ENCODE measurements at places on chromosomes 6 and 20.

- no peak for DNase-seq
Observed at GRCh38 chr20:45341939-45342854, 6.0 kb downstream of the SDC4 start.

DNA sequence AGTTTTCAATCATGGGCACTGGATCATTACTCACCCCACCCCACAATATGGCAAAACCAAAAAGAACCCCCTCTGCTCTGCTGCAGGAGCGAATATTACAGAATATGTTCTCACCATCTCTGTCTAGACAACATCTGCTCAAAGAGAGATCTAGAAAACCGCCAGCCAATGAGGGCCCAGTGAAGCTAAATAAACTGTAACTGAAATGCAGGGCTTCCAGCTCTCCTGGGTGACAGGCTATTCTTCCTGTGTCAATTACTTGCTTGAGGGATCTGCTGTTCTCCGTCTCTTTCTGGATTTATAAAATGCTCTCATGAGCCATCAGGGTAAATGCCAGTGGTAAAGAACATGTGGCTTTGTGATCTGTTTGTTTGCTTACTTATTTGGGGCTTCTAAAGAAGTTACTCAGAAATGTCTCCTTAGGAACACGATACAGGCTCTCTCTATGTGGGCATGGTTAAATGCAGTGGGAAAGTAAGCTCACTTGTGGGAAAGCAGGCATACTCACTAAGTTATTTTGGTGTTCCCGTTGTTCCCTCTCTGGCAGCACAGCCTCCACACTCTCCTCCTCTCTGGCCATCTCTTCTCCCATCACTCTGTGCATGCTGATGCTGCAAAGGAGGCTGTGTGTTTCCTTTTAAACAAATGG, 44.8 kb downstream of the TTI1 start:
- DNase-seq, result no peak

GRCh38 chr20:21105429-21106170, 558 bp downstream of the LINC00237 start:
- no peak for DNase-seq

DNA sequence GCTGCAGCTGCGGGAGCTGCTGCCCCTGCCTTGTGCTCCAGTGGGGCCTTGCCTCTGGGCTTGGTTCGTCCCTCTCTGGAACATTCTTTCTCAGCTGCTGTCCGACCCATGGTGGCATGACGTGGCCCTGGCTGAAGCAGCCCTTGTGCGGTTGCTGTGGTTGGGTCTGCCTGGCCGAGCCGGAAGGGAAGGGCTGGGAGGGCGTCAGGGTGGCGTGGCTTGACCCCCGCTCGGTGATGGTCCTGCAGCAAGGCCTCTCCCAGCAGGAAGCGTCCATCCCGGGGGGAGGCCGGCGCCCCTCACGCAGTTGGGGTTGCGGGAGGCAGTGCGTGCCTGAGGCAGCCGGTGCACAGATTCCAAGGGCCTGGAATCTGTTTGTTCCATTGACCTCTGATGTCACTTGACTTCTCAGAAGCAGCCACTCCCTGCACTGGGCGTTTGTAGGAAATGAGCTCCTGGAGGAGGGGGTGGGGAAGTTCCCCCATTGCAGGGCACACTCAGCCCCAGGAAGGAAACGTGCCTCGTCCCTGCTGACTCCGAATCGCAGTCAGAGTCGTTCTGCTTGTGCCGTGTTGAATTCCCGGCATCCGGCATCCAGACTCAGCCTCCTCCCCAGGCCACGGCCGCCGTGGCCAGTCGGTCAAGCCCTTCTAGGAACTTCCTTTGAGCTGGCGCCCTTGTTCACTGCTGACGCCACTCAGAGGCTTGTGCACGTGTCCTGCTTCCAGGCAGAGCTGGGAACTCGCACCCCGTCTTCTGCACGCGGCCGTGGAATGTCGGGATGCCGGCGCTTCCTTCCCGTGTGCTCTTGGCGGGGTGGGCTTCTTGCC, 9.7 kb upstream of the TNFRSF6B start:
- peak; percentile 20 for DNase-seq

DNA sequence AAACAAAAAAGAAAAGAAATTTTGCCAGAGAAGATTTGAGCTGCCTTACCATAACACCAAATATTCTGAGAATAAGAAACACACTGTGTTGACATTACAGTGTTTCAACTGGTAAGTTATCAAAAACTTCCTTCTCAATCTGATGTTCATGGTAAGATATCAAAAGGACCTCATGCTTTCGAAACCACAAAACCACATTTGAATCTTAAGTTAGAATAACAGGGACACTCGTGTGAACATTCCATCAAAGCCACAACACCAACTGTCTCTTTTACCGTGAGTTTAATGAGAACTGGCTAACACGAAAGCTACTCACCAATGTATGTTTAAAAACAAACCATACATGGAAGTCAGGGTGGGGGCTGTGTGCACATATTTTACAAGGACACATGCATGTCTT, 73.0 kb upstream of the OPRM1 start:
- no peak for DNase-seq

DNA sequence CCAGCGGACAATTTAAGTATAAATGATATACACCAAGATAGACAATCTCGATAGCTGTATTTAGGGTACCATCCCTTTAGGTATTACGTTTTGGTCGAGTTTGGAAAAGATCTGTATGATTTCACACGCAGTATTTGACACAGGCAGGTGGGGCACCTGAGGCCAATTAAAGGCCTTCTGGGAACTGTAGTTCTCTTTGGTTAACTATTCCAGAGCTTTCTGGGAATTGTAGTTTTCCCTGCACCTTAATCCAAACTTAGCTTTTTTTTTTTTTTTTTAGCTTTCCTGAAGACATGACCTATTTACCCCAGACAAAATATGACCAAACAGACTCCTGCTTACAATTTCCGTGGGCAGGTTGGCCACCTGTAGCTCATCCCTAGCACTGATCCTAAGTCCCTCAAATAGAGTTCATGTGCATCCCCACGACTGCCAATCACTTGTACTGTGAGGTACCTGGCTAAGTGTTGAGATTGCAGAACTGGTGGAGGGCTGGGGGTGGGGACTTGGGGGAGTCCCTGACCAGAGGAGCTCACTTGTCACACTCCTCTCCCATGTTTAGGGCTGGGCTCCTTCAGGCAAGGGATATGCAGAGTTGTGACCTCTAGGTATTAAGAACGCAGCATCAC, 999 bp upstream of the EHMT2 start:
- no peak for DNase-seq

DNA sequence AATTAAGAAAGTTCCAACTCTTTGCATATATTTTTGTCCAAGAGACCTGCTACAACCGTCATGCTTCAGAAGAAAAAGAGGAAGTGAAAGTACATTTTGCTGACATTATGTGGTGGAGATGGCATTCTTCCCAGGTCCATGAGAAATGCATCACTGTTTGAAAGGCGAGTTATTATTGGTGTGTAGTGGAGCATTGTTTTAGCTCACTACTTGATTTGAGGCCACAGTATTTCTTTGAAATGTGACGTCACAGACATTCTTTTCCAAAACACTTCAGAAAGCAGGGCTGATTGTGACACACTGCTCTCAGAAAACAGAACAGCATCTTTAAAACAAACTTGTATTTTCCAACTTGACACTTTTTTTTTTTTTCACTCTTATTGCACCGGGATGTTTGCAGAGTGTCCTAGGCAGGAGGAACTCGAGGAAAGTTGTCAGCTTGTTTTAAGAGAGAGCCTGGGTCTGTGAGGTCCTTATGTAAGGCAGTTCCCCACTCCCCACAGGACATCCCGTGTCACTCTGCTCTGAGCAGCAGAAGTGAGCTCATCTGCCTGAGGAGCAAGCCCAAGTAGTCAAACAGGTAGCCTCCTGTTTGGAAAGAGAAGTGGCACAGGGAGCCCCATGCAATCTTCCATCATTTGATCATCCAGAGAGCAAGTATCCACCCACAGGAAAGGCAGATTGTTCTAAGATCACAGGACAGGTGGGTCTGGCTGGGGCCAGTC, 1.1 kb downstream of the SPTLC3 start:
- no peak for DNase-seq

- no peak for DNase-seq
Observed at GRCh38 chr6:13605634-13606033, 9.5 kb upstream of the NOL7 start.

- no peak for DNase-seq
Observed at GRCh38 chr6:257774-258173, 34.5 kb upstream of the DUSP22 start.

- DNase-seq, result no peak
Observed at GRCh38 chr20:49323622-49324238, 45.9 kb upstream of the ZNFX1 start.

DNA sequence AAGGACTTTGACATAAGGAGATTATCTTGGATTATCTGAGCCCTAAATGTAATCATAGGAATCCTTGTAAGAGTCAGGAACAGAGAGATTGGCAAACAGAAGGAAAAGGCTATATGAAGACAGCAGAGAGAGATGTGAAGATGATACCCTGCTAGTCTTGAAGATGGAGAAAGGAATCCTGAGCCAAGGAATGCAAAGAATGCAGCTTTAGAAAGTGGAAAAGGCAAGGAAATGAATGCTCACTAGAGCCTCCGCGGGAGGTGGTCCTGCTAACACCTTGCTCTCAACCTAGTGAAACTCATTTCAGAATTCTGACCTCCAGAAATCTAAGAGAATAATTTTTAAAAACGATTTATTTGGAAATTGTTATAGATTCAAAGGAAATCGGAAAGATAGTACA, 117.1 kb downstream of the TBXT start:
- no peak for DNase-seq

GRCh38 chr6:138240476-138241245, 22.4 kb upstream of the PBOV1 start:
- no peak for DNase-seq

DNA sequence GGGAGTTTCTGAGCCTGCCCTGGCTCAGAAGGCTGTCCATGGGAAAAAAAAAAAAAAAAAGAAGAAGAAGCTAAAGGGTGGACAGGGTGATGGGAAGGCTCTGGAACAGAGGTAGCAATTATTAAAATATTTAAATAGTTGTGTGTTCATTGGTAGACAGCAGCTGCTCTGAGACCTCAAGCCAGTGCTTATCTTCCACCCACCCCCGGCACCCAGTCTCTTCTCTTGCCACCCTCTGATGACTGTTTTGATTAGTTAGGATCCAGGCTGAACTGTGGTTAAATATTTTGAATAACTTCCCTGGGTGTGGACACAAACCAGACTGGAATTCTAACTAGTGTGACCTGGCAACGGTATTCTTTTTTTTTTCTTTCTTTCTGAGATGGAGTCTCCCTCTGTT, 16.9 kb upstream of the SRSF3 start:
- DNase-seq, result no peak

GRCh38 chr6:21666201-21666691, 72.7 kb downstream of the SOX4 start:
- DNase-seq, result no peak

GRCh38 chr20:21338291-21338690, 35.2 kb downstream of the XRN2 start:
- DNase-seq, result no peak

DNA sequence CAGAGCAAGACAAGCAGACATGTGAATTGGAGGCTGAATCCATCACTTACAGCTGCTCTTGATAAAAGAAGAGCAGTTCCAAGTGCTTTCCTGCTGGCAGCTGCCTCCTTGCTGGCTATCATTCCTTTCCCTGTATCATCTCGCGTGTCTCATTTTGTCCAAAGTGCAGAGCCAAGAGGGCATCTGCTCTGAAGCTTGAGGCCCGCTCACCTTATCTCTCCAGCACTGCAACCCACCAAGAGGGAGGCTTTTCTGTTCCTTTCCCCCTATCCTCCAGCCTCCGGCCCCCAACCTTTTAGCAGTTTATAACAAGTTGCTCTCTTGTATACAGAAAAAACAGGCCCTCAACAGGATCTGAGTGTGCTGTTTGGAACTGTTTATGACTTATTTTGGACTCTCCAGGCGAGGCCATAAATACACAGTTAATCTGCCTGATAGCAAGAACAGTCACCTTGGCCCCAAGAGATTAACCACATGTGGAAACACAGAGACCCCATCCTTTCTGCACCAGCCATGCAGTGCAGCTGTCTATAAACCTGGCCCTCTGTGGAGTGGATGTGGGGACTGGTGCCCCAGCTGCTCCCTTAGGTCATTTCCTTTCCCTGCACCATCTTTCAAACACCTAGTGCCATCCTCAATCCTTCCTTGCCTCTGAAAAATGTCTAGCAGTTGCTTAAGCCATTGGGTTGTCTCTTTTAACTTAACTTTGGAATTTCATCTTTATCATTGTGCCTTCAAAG, 172.5 kb upstream of the FERMT1 start:
- DNase-seq, result no peak

DNA sequence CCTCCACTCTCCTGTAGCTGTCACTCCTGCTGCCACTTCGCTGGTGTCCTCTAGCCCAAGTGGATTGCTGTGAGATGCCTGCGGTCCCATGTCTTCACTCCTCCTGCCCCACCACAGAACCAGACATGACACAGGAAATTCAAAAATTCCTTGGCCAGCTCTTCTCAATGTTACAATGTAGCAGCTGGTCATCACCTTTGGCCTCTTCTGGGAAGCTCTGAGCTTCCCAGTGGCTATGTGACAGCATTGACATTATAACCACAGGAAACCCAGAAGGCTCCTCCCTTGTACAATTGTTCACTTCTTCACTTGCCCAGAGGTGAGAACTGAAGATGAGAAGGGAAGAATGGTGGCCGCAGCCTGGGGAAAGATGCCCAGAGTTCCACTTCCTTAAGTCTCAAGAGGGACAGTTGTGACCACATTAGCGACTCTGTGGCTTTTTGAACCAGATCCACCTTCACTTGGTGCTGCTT, 76.1 kb upstream of the NAA20 start:
- no peak for DNase-seq

DNA sequence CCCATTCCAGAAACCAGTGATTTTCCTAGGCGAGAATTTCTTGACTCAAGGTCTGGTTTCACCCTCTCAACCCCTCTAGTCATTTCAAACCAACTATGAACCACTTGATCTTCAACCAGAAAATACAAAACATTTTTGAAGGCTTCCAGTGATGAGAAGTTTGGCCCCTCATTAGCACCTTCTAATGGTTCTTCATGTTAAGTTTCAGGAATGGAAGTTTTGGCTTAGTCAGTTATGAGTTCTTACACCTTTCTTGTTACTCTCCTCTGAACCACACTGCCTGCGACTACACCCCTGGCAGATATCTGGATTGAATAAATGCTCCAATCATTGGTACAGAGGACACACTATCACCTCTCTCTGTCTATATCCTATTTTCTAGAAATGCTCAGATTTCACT, 67.2 kb downstream of the GJA10 start:
- DNase-seq, result no peak
